ENCODE measurements at places on chromosomes 12 and 14.
A peak's percentile ranks its signal among the peaks of the same experiment; 100 is the strongest.

DNA sequence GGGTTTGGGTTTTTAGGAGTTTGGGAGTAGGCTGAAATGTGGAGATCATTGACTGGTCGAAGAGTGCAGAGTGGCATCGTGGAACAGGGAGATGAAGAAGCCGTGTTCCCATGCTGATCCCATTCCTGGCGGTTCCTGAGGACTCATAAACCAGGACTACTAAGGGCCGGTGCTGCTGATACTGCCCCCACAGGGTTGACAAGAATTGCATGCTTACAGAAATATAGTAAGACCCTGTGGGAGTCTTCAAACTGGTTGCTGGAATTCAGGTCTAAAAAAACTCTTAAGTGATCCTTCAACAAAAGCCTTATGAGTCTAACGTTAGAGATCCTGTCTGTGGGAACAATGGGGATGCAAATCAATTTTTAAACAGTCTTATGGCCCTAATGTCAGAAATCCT, 64.0 kb upstream of the ARHGAP5 start:
- DNase-seq: no peak

DNA sequence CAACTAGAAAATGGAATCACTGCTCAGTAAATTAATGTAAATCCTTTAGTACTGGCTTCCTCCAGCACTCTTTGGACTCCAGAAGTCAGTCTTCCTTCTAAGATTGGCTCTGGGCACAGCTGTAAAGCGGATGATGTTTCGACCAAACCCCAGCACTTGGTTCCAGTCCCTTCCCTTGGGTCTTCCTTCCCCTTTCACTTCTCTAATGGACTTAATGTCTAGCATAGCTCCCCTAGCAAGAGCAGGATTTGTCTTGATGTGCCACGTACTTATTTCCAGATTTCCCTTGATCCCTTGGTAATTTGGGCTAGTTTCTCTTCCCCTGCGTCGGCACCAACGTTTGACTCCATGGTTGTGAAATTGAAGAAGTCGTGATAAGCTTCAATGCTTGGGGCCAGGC, 28.3 kb downstream of the C12orf75 start:
- DNase-seq: no peak

- no peak for DNase-seq
These were observed 49.6 kb downstream of the ST8SIA1 start for GRCh38 chr12:22284871-22285270.

- DNase-seq: no peak
These were observed 120.0 kb downstream of the PDE6H start for GRCh38 chr12:15092826-15093225.

- DNase-seq: no peak
These were observed 16.5 kb downstream of the MYO1A start for GRCh38 chr12:57033431-57033830.

DNA sequence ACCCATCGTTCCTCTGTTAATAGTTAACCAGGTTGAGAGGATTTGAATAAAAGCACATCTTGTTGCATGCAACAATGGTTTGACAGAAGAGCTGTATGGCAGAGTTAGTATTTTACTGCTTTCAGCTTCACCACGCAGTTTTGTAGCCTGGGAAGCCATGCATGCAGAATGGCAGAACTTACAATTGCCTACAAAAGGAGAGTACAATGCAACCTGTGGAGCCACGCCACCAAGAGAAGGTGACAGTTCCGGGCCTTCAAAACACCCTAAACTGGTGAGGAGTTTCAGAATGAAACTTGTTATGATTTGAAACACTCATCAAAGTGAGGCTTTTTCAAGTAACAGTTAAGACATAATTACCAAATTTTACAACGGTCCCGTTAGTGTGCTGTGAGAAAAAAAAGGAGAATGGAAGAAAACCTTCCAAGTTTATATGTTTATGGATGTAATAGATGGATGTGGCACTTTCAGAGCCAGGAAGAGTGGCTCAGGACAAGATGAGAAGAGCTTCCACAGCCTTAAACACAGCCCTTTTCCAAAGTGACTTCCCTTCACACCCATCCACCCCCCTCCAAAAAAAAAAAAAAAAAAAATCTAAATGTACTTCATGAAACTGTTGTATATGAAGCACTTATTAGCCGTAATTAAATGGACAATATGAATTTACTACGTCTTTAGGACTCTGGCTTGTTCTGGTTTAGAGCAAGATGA, 158.7 kb downstream of the EGLN3 start:
- no peak for DNase-seq

DNA sequence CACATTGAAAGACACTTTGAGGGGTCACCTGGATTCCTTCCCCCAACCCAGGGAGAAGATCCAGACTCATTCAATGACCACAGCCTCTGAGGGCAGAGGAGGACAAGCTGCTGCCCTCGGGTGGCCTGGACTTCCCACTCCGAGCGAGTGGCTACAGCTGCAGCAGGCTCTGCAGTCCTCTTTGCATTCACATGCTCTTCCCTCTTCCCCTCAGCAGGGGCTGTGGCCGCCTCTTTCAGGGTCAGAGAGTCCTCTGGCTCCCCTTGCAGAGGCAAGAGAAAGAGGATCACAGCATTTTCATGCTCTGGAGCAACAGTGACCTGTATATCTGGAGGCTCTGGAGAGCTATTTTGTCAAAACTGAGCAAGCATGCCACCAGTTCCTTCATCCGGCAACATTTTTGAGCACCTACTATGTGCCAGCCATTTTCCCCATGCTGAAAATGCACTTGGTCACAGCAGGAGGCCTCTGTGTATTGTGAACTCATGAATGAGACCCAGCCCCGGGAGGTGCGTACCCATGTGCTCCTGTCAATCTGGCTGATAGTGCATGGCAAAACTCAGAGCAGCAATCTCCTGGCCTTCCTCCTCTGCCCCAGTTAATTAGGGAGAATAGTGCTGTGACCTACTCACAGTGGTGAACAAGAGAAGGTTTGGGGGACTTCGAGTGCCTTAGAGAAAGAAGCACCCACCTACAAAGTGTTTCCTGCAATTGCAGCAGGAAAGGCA, 42.9 kb upstream of the KCNA5 start:
- no peak for DNase-seq

- DNase-seq: no peak
These were observed 6.4 kb downstream of the NKX2-1 start for GRCh38 chr14:36513451-36514277.

DNA sequence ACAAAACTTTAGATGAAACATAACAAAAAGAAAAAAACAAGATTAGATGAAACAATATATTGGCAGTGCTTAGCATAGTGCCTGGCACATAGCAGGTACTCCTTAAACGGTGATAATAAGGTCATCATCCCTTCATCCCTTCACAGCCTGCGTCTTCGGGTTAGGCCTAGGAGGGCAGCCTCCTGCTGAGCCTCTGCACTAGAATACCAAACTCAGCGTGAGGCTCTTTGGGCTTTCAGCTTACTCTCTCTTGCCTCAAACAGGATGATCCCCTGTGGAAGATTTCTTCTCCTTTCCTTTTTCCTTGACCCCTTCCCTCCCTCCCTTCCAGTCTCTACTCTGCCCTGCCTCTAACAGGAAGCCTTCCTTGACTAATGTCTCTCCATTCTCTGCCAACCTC, 14.4 kb upstream of the FIGNL2 start:
- no peak for DNase-seq

DNA sequence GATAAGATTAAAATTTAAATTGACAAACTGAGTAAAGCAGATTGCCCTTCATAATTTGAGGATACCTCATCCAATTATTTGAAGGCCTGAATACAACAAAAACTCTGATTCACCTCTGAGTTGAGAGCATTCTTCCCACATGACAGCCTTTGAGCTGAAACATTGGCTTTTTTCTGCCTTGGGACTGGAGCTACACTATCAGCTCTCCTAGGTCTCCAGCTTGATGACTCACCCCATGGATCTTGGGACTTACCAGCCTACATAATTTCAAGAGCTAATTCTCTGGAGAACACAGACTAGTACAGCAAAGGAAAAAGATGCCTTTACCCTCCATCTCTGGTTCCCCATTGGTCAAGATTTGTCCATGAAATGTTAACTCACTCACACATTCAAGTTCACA, 555.1 kb downstream of the FOXG1 start:
- DNase-seq: no peak

DNA sequence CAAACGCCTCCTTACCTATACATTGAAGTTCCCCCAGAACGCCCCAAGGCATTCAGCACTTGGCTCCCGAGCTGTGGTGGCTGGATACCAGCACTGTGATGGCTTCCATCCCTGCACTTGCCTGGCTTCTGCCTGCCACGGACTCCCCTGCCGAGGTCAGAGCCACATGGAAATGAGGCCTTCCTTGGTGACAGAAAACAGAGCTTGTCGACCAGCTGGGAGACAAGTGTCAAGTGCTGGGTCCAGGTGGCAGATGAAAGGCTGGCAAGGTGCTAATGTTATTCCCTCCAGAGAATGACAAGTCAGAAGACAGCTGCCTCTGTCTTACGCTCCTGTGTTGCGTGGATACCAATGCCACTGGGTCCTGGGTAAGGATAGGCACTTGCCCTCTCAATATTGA, 26.2 kb upstream of the GNG2 start:
- no peak for DNase-seq

DNA sequence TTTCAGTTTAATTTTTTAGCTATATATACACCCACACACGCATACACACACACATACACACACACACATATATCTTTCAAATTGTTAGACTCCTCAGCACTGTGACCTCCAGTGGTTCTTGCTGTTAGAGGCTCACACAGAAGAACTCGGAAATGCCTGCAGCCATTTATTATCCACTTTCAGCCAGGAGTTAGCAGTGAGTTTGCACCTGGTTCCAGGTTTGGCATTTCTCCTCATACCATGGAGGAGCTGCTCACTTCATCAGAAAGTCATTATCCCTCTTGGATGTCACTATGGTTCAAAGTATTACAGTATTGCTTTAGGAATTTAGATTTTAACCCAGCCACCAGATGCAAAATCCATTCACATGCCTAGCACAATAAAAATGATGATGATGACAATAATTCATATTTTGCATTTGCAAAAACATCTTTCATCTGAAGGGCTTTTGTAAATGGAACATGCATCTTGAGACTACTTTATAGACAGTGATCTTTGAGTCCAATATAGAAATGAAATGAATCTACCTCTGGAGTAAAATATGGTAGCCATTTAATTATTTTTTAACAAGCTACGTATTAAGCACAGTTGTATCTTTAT, 42.3 kb downstream of the NPAS3 start:
- no peak for DNase-seq

GRCh38 chr12:50689437-50689836, 74.5 kb upstream of the ATF1 start:
- no peak for DNase-seq

- DNase-seq: no peak
These were observed 38.7 kb downstream of the DDX51 start for GRCh38 chr12:132105467-132105866.

DNA sequence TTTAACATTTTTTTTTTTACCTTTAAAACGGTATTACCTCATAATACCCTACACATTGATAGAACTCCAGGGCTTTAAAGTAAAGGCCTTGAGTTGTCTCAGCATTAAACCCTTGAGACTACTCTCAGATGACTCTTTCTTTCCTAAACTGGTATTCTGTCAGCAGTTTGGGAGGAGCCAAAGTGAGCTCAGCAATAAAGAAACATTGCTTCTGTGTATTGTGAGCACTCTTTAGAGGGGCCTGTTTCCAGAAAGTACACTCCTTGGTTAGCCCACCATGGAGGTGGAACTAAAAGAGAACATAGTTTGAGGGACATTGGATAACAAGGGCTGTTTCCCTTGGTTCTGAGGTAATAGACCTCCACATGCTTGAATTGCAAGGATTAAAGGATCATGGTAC, 20.4 kb downstream of the MAP3K12 start:
- no peak for DNase-seq

DNA sequence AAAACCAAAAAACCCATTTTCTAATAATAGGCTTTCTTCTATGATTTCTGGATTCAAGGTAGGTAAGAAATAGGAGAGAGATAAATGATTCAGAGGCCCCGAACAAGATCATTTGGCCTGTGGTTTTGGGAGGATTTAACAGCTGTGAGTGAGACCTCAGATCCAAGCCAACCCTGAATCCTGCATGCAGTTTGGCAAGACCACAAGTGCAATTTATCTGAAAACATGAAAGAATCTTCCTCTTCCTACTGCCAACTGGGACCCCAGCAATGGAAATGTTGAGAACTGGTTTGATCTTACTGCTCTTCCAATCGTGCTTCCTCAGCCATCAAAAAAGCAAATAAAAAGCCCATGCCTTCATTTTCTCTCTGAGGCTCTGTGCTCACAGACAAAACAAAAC, 519.7 kb upstream of the TBX3 start:
- no peak for DNase-seq

- peak; percentile 30 for DNase-seq
These were observed 104.2 kb upstream of the AMN1 start for GRCh38 chr12:31832740-31833729.

GRCh38 chr14:62626416-62626815, 418.8 kb downstream of the KCNH5 start:
- no peak for DNase-seq

DNA sequence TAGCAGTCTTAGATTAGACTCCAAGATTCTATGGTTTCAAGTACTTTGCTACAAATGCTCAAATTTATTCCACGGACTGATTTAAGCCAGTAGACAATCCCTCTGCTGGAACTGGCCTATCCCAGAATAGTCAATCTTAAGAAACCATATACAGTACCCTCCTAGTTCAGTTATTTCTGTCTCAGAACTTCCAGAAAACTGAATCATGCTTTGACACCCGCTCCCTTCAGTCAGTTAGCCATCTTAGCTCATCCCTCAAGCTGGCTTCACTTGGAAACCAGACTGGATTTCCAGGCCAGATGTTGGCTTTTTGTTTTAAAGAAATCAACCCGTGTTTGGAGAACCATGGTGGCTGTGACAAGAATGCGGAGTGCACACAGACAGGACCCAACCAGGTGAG, 125.5 kb downstream of the NT5DC3 start:
- DNase-seq: no peak

- peak; percentile 58 for DNase-seq
These were observed 29.7 kb downstream of the ATF7IP start for GRCh38 chr12:14395074-14395778.

DNA sequence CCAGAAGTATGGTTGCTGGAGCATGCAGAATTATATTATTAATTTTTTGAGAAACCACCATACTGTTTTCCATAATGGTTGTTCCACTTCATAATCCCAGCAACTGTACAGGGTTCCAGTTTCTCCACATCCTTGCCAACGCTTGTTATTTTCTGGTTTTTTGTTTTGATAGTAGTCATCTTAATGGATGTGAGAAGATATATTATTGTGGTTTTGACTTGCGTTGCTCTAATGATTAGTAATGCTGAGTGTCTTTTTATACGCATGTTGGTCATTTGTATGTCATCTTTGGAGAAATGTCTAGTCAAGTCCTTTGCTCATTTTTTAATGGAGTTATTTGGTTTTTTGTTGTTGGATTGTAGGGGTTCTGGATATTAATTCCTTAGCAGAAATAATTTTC, 58.1 kb downstream of the DAAM1 start:
- DNase-seq: no peak

GRCh38 chr12:64475518-64475917, 23.6 kb downstream of the TBK1 start:
- DNase-seq: no peak

DNA sequence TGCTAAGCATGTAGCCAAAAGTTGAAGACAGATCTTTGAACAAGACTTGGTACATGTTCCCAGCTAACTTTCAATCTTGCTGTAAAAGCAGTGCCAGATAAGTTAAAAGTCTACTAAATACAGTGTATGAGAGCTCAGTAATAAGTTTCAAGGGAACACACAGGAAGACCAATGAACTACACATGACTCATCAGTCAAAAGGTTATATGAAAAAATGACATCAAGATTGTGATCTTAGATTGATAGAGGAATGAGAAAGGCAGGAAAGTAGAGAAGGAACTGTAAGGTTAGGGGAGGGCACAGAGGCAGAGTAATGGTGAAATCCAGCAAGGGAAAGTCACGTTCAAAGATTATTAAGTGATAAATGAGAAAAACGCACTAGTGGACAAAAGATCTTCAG, 249.9 kb upstream of the FLRT2 start:
- DNase-seq: no peak

Measured in NAMALWA (cell line).